ENCODE measurements at places on chromosomes 2 and 18. TPM values are rescaled to one million over a fixed set of nuclear protein-coding genes. Genes with fewer than 3 reads are reported as not detected.

TBR1 gene
- total RNA-seq: under 0.01 TPM

WDR35 gene
- 11.5 TPM for total RNA-seq

NXPH2 gene
- not detected for total RNA-seq

SCG2 gene
- total RNA-seq: 0.38 TPM

MTIF2 gene
- total RNA-seq: 37.5 TPM

CRYGB gene
- not detected for total RNA-seq

CAPN14 gene
- total RNA-seq: under 0.01 TPM

IL1RL2 gene
- total RNA-seq: not detected

VIT gene
- 0.09 TPM for total RNA-seq
